Smooth muscle cell of the coronary artery (primary cell): ENCODE measurements at places on chromosomes 2 and 18. TPM values are rescaled to one million over a fixed set of nuclear protein-coding genes. Genes with fewer than 3 reads are reported as not detected.

The EDAR gene
- total RNA-seq = not detected in 2 replicates

The GPN1 gene
- 29.0 and 30.4 TPM in 2 replicates for total RNA-seq

The NLRC4 gene
- not detected in 2 replicates for total RNA-seq

The KRTCAP3 gene
- not detected in 2 replicates for total RNA-seq

The TPO gene
- total RNA-seq = not detected in 2 replicates

The NGEF gene
- total RNA-seq = under 0.01 and 0.38 TPM in 2 replicates

The SERPINB7 gene
- total RNA-seq = 4.7 TPM in 1 of 2 replicates, not detected in the other

The ARHGEF4 gene
- total RNA-seq = 0.90 and 12.2 TPM in 2 replicates

The FAHD2B gene
- 5.5 and 6.9 TPM in 2 replicates for total RNA-seq

The PECR gene
- total RNA-seq = 13.5 and 15.6 TPM in 2 replicates
